ENCODE measurements at places on chromosomes 2 and 18.

GRCh38 chr2:3523551-3524041 lies 4.3 kb upstream of the ADI1 start:
- no peak for DNase-seq

DNA sequence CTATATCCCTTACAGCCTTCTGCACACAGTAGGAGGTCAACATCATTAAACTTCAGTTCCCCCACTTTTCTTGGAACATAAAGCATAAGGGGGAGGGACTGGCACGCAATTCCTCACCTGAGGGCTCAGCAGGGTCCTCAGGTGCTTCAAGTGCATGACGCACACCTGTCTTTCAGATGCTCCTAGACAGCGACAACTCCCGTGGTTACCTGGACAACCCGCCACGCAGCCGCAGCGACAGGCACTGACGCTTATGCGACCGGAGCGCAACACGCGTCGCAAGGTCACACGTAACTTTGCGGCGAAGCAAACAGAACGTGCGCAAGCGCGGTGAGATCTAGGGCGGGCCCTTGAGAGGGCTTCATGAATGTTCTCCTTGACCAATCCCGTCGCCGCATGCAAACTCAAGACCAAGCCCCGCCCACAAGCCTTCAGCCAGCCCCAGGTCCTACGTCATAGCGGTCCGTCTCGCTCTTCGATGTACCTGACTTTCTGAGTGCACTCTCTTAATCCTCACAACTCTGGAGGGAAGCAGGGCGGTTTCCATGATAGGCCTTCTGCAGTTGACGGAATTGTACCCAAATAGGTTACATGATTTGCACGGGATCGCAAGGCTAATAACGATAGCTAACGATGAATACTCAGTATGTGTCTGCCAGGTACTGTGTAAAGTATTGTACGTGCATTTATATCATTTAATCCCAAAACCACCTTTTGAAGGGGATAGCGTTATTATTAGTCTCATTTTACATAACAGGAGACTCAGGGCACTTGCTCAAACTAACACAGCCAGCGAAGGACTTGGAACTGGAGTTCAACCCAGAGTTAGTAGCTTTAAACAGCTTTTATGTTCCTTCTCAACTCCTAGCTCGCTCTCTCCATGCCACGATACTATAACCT lies at the start of gene IFT172:
Gene IFT172, minus strand, starts transcription at position 246 of the 900 bp plus-strand sequence. Its CDS starts 90 bp downstream, at position 156.
- DNase-seq: peak; percentile 86

DNA sequence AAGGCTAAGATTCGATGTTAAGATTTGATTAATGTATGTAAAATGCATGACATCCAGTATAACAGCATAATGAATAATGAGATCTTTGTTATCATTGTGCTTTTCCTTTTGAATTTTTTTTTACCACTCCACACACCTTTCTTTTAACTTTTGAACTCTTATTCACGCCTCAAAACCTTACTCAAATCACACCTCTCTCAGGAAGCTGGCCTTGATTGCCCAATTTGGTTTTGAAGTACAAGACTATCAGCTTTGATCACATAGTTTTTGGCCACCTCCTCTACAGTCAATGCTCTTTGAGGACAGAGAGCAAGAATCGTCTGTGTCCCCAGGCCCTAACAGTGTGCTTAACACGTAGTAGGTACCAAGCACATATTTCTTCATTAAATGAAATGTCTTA lies 29.9 kb upstream of the SLC9A2 start:
- DNase-seq: no peak

GRCh38 chr2:96914332-96914731 lies 44.5 kb upstream of the SEMA4C start:
- DNase-seq: no peak

- no peak for DNase-seq
These were observed 32.6 kb upstream of the GPR39 start for GRCh38 chr2:132383956-132384355.

- no peak for DNase-seq
These were observed 6.4 kb upstream of the SFTPB start for GRCh38 chr2:85674417-85674816.

DNA sequence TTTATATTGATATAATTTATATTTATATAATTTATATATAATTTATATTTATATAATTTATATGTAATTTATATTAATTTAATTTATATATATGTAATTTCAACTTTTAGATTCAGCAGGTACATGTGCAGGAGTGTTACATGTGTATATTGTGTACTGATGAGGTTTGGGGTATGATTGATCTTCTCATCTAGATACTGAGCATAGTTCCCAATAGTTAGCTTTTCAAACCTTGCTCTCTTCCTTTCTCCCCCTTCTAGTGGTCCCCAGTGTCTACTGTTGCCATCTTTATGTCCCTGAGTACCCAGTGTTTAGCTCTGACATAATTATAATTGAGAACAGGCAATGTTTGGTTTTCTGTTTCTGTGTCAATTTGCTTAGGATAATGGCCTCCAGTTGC lies 1335.3 kb upstream of the CDH2 start:
- DNase-seq: no peak

GRCh38 chr2:208584378-208584985 lies 177.9 kb downstream of the PTH2R start:
- DNase-seq: no peak

GRCh38 chr2:173667415-173667814 lies 297.8 kb downstream of the SP3 start:
- DNase-seq: no peak

GRCh38 chr2:147925886-147926285 lies 81.1 kb downstream of the ACVR2A start:
- no peak for DNase-seq

DNA sequence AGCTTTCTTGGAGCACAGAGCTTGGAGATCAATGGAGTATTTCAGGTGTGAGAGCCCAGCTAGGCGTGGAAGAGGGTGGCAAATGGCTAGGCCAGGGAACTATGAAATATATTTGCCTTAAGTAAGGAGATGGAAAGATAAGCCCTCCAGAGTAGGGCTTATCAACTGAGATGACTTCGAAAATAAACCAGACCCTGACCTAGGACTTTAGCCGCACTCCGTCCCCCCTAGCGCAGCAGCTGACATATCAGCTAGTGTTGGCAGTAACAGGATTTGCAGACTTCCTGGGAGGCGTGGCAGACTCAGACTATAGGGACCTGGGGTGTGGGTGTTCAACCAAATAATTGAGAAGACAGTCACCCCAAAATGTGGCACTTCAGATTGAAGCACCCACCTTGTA lies 127.7 kb upstream of the EPAS1 start:
- no peak for DNase-seq

- DNase-seq: no peak
These were observed 1.1 kb upstream of the SNED1 start for GRCh38 chr2:240997141-240997855.

DNA sequence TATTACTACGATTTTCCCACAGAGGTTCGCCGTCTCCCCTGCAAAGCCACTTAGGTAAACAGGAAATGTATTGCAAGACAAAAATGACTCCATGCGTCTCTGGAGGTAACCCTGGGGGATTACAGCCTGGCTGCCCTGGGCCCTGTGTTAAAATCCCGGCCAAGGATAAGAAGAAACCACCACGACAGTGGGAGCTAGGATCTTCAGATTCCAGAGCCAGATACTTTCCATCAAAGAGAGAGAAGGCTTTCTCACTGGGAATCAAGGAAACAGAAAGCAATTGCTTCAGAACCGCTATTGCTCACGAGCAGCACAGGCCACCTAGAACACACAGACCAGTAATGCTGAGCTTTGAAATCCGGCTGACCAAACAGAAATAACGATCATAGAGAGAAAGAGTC lies 97.9 kb upstream of the ZNF516 start:
- DNase-seq: no peak

- DNase-seq: no peak
These were observed 60.8 kb downstream of the SLC66A2 start for GRCh38 chr18:79890674-79891073.

GRCh38 chr2:233439191-233439590 lies 84.9 kb downstream of the DGKD start:
- DNase-seq: peak; percentile 49

GRCh38 chr2:32135409-32135808 lies 30.3 kb upstream of the SLC30A6 start:
- no peak for DNase-seq

DNA sequence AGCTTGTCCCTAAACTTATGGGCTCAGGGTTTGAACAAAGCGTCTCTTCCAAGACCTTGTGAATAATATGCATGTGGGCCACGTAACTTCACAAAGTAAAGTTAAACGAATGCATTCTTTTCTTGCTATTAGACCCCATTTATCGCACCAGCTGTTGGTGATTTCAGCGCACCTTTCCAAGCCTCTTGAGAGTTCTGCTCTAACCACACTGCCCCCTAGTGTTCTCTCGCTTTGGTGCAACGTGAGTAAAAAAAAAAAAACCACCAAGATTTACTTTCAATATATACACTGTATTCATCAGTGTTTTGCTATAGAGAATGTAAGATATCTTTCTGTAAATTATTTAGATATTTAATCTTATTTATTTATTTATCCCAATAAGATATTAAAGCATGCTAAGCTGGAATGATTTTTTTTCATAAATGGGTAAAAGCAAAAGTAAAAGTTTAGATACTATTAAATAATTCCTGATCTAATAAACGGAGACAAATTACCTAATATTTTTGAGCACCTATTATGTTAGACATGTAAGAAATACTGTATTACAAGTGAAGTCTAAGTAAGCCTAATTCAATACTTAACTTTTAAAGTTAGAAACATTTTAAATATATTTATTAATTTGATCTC lies 459.5 kb downstream of the DLGAP1 start:
- no peak for DNase-seq

GRCh38 chr2:111898703-111899514 lies 502 bp downstream of the MERTK start:
- DNase-seq: no peak

DNA sequence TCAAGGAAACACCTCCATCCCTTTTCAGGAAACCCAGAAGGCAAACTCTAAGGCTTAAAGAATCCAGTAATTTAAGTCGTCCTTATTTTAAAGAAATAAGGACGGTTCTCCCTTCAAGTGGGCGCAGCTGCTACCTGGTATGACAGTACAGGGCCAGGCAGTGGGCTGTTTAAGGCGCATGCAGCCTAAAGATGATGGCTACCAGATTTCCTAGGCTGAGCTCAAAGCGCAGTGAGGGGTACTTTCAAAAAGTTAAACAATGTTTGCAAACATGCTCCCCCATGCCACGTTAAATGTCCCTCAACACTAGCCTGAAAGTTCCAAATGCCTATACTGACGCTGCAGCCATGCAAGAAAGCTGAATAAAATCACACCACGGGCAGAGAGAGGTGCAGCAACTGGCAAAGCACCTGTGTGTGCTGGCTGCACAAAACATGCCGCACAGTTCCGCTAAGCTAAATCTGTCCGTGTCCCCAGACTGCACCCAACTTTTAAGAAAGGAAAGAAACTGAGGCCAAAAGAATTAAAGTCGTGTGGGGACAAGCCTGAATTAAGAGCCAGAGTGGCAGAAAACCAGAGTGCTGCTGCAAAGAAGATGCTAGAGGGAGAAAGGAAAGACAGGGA lies 583 bp downstream of the HIBCH start:
- no peak for DNase-seq

DNA sequence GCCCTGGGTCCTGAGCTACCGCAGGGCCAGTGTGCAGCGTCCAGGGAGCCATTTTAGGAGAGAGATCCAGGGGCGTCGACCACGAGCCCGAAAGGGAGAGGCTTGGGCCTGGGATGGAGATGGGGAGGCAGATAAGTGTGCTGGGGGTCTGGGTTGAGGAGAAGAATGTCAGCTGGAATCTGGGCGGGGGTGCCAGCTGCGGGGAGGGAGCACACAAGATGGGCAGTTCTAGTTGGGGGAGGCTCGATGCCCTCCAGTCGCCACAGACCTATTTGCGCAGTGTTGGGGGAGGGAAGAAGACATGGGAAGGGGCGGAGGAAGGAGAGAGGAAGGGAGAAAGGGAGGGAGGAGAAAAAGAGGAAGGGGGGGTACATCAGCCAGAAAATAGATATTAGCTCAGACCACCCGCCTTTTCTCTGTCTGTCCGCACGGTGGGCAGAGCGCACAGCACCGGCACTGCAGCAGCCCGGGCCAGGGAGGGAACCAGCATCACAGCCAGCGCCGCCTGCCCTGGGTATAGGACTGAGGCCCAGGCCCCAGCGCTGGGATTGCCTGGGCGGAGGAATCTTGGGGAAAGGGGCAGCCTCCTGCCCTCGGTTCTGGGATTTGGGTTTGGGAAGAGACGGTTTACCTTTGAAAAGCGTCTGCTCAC lies 1.9 kb upstream of the HOXD11 start:
- no peak for DNase-seq

- no peak for DNase-seq
These were observed 267.4 kb upstream of the NRXN1 start for GRCh38 chr2:51299370-51299769.

- DNase-seq: no peak
These were observed 34.1 kb downstream of the NOL10 start for GRCh38 chr2:10655499-10656225.

DNA sequence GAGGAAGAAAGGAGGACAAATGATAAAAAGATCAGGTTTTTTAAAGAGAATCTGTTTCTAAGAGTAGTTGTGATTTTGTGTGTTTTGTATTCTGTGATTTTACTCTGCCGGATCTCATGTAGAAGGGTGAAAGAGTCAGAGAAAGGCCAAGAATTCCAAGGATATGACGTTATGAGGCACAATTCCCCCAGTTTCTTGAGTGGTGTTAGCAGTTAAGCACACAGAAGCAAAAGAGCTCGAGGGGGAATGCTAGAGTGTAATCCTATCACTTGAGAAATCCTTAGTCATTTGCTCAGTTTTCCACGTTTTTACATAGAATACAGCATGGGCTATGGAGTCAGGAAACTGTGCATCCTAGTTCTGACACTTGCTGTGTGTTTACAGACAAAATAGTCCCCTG lies 34.8 kb downstream of the METTL4 start:
- no peak for DNase-seq

DNA sequence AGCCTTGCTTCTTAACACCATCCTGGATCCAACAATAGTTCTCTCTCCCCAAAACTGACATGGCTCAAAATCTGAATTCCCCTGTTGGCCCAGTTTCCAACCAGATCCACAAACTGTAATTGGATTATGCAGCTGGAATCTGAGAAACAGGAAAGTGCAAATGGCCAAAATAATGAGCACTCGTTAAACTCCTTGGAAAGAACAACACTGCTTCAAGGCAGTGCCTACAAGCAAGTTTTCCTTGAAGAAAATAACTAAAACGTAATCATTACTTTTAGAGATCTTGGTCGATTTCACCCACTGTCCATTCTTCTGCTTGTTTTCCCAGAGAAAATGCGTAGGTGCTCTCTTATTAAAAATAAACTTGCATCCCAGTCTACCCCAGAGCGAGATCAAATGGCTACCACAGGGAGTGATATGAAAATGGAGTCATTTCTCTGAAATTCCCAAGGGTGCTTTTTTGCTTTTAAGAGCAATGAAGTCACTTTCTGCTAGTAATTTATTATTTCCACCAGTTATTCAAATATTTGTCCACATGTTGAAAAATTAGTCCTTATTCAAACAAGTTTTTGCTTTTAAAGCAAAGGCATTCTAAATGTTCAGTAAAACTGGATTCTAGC lies 264.2 kb downstream of the C1D start:
- no peak for DNase-seq

DNA sequence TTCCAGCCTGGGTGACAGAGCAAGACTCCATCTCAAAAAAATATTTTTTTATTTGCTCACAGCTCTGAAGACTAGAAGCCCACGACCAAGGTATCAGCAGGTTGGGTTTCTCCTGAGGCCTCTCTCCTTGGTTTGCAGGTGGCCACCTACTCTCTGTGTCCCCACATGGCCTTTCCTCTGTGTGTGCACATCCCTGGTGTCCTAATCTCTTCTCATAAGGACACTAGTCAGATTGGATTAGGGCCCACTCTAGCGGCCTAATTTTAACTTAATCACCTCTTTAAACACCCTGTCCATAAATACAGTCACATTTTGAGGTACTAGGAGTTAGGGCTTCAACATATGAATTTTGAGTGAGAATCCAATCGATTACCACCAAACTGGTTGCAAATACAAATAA lies 2.0 kb upstream of the RAB3GAP1 start:
- DNase-seq: no peak
